Stimulated activated CD4-positive, alpha-beta T cell treated with anti-CD3 and anti-CD28 coated beads, Interleukin-1b, Interleukin-23, amount 100 ng/mL, for 1 hour (primary cell): ENCODE measurements at places on chromosomes 4 and X.

GRCh38 chr4:78926826-78927225 is 12.4 kb downstream of the PAQR3 start:
- DNase-seq, result no peak

- no peak for DNase-seq
Measured at GRCh38 chr4:102527695-102528283, 26.6 kb downstream of the NFKB1 start.

DNA sequence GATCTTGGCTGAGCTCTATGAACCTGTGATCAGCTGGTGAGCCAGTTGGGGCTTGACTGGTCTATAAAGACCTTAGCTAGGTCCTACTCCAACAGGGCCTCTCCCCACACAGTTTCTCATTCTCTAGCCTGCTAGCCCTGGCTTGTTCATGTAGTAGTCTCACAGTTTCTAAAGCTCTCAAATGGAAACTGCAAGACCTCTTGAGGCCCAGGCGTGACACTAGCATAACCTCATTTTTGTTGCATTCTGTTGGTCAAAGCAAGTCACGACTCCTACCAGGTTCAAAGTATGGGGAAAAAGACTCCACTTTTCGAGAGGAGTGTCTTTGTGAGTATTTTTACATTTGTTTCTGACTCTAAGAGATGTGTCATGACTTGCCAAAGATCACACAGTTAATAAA is 50.9 kb downstream of the CEP44 start:
- no peak for DNase-seq

GRCh38 chr4:55297346-55297745 is 48.7 kb upstream of the SRD5A3 start:
- no peak for DNase-seq

DNA sequence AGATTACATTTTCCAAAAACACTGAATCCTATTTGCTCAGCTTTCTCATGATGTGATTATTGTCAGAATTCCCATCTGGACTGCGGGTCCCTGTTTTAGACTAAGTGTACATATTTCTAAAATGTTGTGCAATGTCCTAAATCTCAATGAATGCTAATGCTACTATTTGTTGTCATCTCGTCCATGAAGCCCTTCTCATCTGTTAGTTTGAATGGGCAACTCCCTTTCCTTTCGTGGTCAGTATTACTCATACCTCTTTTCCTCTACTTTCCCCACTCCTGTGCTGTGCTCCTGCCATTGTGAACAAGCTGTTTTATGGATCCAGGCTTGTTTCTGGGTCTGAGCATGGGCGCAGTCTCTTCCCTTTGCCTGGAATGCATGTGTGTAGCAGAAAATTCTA is 91.0 kb downstream of the MID1 start:
- no peak for DNase-seq

DNA sequence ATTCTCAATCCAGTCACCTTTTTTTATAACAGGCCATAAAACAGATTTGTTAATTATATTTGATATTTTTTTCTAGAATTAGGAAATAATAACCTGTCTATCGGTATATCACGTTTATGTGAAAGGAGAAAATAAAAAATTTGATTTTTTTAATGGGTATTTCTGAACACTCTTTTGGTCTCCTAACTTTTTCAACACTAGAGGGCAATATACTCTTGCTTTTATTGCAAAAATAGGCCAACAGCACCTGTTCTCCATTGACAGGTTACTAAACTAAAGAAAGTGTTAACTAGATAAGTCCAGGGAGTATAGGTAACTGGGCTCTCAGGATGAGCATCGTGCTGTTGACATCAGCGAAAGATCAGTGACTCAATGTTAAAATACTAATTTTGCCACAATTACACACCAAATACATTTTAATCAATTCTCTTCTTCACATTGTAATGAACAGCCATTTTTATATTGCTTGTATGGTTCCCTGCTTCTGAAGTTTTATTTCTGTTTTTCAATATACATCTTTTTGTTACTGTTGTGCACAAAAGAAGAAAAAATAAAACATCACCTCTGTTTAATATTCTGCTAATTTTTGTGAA is 22.8 kb downstream of the NDST4 start:
- no peak for DNase-seq

DNA sequence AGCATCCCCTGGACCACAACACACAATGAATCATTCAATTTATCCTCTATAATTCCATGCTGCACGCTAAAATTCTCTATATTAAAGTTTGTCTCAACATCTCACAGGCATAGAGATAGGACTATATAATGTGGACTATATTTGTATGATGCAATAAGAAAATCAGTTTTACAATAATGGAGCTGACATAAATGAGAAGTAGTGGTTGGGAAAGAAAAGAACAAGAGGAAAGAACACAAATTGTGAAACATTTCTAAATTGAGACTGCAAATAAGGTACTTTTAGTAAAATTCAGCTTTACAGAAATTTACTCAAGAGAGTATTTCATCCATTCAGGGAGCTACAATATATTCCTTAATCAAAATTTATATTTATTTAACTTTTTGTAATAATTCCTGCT is 120.4 kb downstream of the ARAP2 start:
- DNase-seq, result no peak

DNA sequence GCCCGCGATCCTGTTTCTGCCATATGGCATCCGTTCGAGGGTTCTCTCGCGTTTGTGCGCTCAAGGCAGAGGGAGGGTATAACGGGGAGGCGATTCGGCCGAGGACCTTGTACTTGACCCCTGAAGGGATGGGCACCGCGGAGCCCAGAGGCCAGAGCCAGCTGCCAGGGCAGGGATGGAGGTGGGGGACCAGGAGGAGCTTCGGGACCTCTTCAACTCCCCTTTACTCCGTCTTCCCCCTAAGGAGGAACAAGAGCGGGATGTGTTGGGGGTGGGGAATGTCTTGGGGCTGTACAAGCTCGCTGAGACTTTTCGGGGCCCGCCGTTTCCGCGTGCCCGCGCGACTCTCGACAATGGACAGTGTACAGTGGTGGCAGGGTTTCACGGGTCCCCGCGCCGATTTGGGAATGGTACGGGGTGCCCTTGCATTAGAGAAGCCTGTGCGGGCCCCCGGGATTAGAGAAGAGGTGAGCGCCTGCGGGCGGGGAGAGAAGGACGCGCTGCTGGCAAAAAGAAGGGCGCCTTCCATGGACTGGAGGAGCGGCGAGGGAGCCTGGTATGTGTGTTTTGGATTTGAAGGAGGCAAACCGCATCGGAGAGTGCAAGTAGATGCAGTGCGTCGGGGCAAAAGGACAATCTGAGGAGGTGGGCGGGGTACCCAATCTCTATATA is 760 bp downstream of the UGT8 start:
- no peak for DNase-seq

GRCh38 chr4:184953421-184953945 is 64.8 kb upstream of the HELT start:
- DNase-seq, result no peak

GRCh38 chr4:38366456-38366855 is 297.5 kb upstream of the KLF3 start:
- DNase-seq, result no peak

- DNase-seq, result no peak
Measured at GRCh38 chr4:7821245-7822136, 118.2 kb downstream of the AFAP1 start.
